T-helper 17 cell (primary cell): ENCODE measurements at places on chromosomes 16 and 17.

- peak; percentile 42 for DNase-seq
- no peaks in the 10 kb centered on the region for H3K36me3 ChIP-seq
- peaks cover 2% of the 10 kb centered on the region for H3K4me1 ChIP-seq
Measured at GRCh38 chr16:11396241-11397048, 51.2 kb downstream of the RMI2 start.

- no peak for DNase-seq
- peaks cover 10% of the 10 kb centered on the region for H3K4me1 ChIP-seq
- peaks cover 7% of the 10 kb centered on the region for H3K27me3 ChIP-seq
- H3K27ac ChIP-seq, result no peak overlapping the region
Measured at GRCh38 chr16:2853531-2854073, 4.4 kb downstream of the PRSS22 start.

GRCh38 chr16:29868396-29869009, 5.5 kb upstream of the CDIPT start:
- peaks cover 6% of the 10 kb centered on the region for H3K4me1 ChIP-seq
- H3K27ac ChIP-seq, result no peak overlapping the region
- DNase-seq, result no peak
- H3K36me3 ChIP-seq, result no peaks in the 10 kb centered on the region
- no peak overlapping the region for H3K4me3 ChIP-seq
- H3K27me3 ChIP-seq, result no peaks in the 10 kb centered on the region

- H3K4me3 ChIP-seq, result no peak overlapping the region
- H3K36me3 ChIP-seq, result peaks cover 3% of the 10 kb centered on the region
- peaks cover 5% of the 10 kb centered on the region for H3K27me3 ChIP-seq
Measured at GRCh38 chr17:58391302-58391984, 25.9 kb downstream of the RNF43 start.

- no peaks in the 10 kb centered on the region for H3K27me3 ChIP-seq
- no peak overlapping the region for H3K4me3 ChIP-seq
- DNase-seq, result no peak
- peaks cover 2% of the 10 kb centered on the region for H3K4me1 ChIP-seq
- H3K27ac ChIP-seq, result no peak overlapping the region
Measured at GRCh38 chr17:82078433-82078832, 12.8 kb upstream of the DUS1L start.

- H3K4me1 ChIP-seq, result no peaks in the 10 kb centered on the region
- no peak overlapping the region for H3K4me3 ChIP-seq
- peaks cover 48% of the 10 kb centered on the region for H3K27me3 ChIP-seq
Measured at GRCh38 chr17:36213695-36214094, 2.8 kb downstream of the CCL4L2 start.

DNA sequence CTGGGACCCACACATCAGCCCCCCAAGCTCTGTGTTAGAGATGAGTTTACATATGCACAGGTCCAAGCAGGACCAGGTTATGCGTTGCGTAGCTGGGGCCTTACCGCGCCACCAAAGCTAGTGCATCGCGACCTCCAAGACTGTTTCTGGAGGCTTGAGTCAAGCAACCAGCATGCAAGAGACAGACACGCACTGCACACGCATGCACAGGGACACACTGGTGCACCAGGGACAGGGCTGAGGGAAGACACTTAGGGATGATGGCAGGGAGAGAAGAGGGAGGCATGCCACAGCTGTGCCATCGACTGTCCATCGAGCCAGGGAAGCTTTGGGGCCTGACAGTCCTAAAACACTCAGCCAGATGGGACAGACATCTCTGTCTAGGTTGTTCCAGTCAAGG, 72.8 kb downstream of the MYH11 start:
- H3K36me3 ChIP-seq, result no peaks in the 10 kb centered on the region
- peaks cover 10% of the 10 kb centered on the region for H3K27me3 ChIP-seq
- no peak for DNase-seq
- no peak overlapping the region for H3K27ac ChIP-seq
- H3K4me3 ChIP-seq, result no peak overlapping the region

- H3K27ac ChIP-seq, result no peak overlapping the region
- no peak overlapping the region for H3K4me3 ChIP-seq
- peaks cover 3% of the 10 kb centered on the region for H3K4me1 ChIP-seq
- DNase-seq, result no peak
- H3K27me3 ChIP-seq, result peaks cover 36% of the 10 kb centered on the region
- H3K36me3 ChIP-seq, result no peaks in the 10 kb centered on the region
Measured at GRCh38 chr16:26987597-26988010, 79.1 kb upstream of the C16orf82 start.

- DNase-seq, result no peak
- H3K4me1 ChIP-seq, result no peaks in the 10 kb centered on the region
- no peaks in the 10 kb centered on the region for H3K36me3 ChIP-seq
- no peak overlapping the region for H3K4me3 ChIP-seq
- H3K27me3 ChIP-seq, result no peaks in the 10 kb centered on the region
Measured at GRCh38 chr16:29192329-29193247, 207.7 kb downstream of the LAT start.

GRCh38 chr16:27450196-27450549, 48.2 kb downstream of the IL21R start:
- peak overlapping the region; percentile 90 for H3K27ac ChIP-seq
- peaks cover 9% of the 10 kb centered on the region for H3K36me3 ChIP-seq
- no peaks in the 10 kb centered on the region for H3K27me3 ChIP-seq

- no peak overlapping the region for H3K4me3 ChIP-seq
- H3K27me3 ChIP-seq, result peaks cover 63% of the 10 kb centered on the region
- no peak for DNase-seq
- H3K4me1 ChIP-seq, result no peaks in the 10 kb centered on the region
Measured at GRCh38 chr17:79290726-79291125, 216.1 kb downstream of the ENGASE start.

GRCh38 chr17:32496395-32497073, 9.7 kb downstream of the CDK5R1 start:
- no peak overlapping the region for H3K4me3 ChIP-seq
- H3K27me3 ChIP-seq, result no peaks in the 10 kb centered on the region
- H3K4me1 ChIP-seq, result peaks cover 15% of the 10 kb centered on the region
- no peak overlapping the region for H3K27ac ChIP-seq

- H3K36me3 ChIP-seq, result no peaks in the 10 kb centered on the region
- H3K4me3 ChIP-seq, result no peak overlapping the region
- H3K27ac ChIP-seq, result no peak overlapping the region
- H3K27me3 ChIP-seq, result no peaks in the 10 kb centered on the region
Measured at GRCh38 chr16:53121661-53122060, 66.9 kb downstream of the CHD9 start.

DNA sequence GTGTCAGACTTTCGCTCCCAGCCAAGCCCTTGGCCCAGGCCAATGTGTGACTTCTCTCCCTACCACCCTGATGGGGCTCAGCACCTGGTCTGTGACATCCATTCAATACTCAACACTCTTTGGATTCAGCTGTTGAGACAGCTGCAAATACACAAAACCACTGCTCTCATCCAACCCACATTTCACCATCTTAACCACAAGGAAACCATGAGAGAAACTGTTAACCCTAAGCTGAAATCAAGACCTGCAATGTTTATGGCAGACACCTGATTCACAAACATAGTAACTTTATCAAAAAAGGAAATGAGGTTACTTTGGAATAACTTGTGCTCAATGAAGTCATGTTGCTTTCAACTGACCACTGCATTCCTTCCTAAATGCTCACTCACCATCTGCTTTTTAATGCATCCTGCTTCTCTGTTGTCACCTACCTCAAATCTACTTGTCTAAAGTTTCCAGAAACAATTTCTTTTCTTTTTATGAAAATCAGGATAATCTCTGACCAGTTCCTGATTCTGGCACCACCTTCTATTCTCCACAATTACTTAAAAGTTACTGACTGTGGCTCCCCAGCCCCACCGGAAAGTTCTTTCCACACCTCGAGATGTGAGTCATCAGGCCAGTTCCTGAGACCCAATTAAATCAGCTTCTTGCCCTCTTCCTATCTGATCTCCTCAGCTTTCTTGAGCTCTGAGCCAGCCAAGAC, 88.2 kb downstream of the NOG start:
- H3K4me3 ChIP-seq, result no peak overlapping the region
- H3K4me1 ChIP-seq, result peaks cover 24% of the 10 kb centered on the region
- H3K27me3 ChIP-seq, result peaks cover 33% of the 10 kb centered on the region
- no peak overlapping the region for H3K27ac ChIP-seq
- DNase-seq, result no peak

DNA sequence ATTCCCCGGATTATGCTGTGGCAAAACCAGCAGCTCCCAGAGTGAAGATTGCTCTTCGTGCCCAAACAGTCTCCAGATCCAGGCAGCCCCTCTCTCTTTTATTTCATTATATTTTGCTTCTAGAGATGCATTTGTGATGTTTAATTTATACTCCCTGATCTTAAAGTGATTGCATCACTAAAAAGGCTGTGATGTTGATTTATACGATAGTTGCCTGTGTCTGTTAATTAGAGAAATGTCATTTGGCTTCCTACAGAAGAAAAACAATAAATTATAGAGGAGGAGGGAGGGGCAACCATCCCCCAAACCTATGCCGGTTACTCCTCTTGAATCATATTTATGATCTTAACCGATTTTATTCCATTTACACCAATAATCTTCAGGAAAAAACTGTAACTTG, 615.3 kb downstream of the TOX3 start:
- no peaks in the 10 kb centered on the region for H3K36me3 ChIP-seq
- no peaks in the 10 kb centered on the region for H3K4me1 ChIP-seq
- no peak for DNase-seq
- H3K4me3 ChIP-seq, result no peak overlapping the region

- no peak for DNase-seq
- peaks cover 21% of the 10 kb centered on the region for H3K27me3 ChIP-seq
- H3K27ac ChIP-seq, result no peak overlapping the region
- H3K4me1 ChIP-seq, result peaks cover 2% of the 10 kb centered on the region
- H3K36me3 ChIP-seq, result no peaks in the 10 kb centered on the region
Measured at GRCh38 chr16:15770512-15770911, 86.3 kb downstream of the MYH11 start.

DNA sequence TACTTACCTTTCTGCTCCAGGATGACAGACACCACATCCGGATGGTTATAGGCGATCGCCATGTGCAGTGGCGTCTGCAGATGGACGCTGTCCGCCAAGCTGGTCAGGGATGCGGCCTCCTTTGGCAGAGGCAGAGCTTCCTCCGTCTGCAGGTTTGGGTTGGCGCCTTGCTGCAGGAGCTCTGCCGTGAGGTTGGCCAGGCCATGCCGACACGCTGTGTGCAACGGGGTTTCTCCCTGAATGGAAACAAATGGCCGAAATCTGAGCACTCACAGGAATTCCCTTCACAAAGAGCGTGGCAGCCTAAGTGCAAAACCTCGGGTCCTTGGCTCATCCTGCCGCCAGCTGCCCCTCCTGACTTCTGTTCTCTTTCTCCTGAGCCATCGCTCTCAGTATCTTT, 41.8 kb downstream of the CYB5D2 start:
- H3K36me3 ChIP-seq, result peaks cover 2% of the 10 kb centered on the region
- no peaks in the 10 kb centered on the region for H3K27me3 ChIP-seq
- DNase-seq, result no peak
- peaks cover 3% of the 10 kb centered on the region for H3K4me1 ChIP-seq

GRCh38 chr17:43383372-43383771, 15.4 kb upstream of the ARL4D start:
- no peak for DNase-seq
- peaks cover 20% of the 10 kb centered on the region for H3K4me1 ChIP-seq
- peak overlapping the region; percentile 45 for H3K4me3 ChIP-seq
- H3K27me3 ChIP-seq, result no peaks in the 10 kb centered on the region
- no peak overlapping the region for H3K27ac ChIP-seq

DNA sequence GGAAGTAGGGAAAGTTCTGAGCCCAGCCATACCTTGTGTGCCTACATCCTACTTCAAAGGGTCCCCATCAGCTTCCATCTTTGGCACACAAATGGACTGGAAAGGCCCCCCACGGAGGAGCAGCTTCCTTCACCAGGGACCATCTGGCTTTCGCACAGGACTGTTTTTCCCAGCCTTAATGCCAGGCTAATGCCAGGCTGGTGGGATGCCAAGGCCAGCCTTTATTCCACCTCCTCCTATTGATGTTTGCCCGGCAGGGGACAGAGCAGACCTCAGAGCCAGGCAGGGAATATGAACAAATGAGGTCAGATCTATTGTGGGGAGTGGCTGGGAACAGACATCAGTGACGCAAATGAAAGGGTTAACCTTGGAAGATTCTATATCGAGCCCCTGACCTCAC, 5.7 kb downstream of the GPR179 start:
- no peak overlapping the region for H3K4me3 ChIP-seq
- DNase-seq, result no peak
- no peak overlapping the region for H3K27ac ChIP-seq
- no peaks in the 10 kb centered on the region for H3K4me1 ChIP-seq
- H3K27me3 ChIP-seq, result peaks cover 29% of the 10 kb centered on the region

DNA sequence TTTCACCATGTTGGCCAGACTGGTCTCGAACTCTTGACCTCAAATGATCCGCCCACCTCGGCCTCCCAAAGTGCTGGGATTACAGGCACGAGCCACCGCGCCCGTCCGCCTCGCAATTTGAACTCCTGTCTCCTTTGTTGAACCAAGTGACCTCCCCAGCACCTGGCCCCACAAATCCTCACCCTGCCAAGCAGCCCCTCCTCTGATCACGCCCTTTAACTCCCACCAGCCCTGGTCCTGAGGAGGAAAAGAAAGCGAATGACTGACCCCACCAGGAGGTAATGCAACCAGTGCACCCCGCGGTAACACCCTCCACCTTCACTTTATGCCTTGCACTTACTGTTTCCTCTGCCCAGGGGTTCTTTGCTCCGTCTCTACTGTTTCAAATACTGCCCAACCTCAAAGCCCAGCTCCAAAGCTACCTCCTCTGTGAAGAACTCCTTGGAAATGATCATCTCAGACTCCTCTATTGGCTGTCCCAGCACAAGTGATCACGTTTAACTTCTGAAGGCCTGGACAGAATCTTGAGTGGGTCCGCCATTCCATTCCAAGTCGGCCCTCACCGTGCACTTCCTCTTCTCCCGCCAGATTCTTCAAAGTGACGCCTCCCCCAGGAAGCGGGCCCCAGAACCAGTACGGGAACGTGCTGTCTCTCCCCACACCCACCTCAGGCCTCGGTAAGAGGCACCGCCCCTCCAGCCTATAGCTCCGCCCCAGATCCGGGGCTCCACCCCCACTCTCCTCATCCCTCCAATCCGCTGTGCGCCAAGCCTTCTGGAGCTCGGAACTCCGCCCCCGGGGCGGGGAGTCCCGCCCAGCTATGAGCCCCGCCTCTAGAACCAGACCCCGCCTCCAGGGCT, 4.4 kb downstream of the CD19 start:
- H3K4me1 ChIP-seq, result peaks cover 25% of the 10 kb centered on the region
- no peaks in the 10 kb centered on the region for H3K27me3 ChIP-seq
- peak overlapping the region; percentile 67 for H3K4me3 ChIP-seq
- no peaks in the 10 kb centered on the region for H3K36me3 ChIP-seq
- H3K27ac ChIP-seq, result peak overlapping the region; percentile 65

- DNase-seq, result no peak
- no peak overlapping the region for H3K4me3 ChIP-seq
- no peaks in the 10 kb centered on the region for H3K36me3 ChIP-seq
- H3K27me3 ChIP-seq, result no peaks in the 10 kb centered on the region
- peaks cover 3% of the 10 kb centered on the region for H3K4me1 ChIP-seq
Measured at GRCh38 chr17:81999587-81999975, 22.2 kb downstream of the ASPSCR1 start.

- H3K27ac ChIP-seq, result no peak overlapping the region
- H3K4me3 ChIP-seq, result no peak overlapping the region
Measured at GRCh38 chr17:78986048-78986648, 6.4 kb upstream of the LGALS3BP start.

GRCh38 chr16:9302072-9302471, 210.6 kb downstream of the HAPSTR1 start:
- no peak overlapping the region for H3K4me3 ChIP-seq
- H3K27ac ChIP-seq, result no peak overlapping the region
- H3K4me1 ChIP-seq, result no peaks in the 10 kb centered on the region
- H3K36me3 ChIP-seq, result no peaks in the 10 kb centered on the region

- peaks cover 10% of the 10 kb centered on the region for H3K4me1 ChIP-seq
- no peak overlapping the region for H3K4me3 ChIP-seq
- no peaks in the 10 kb centered on the region for H3K27me3 ChIP-seq
- no peaks in the 10 kb centered on the region for H3K36me3 ChIP-seq
- peak overlapping the region; percentile 84 for H3K27ac ChIP-seq
Measured at GRCh38 chr16:72246423-72246822, 74.5 kb upstream of the PMFBP1 start.
